ENCODE measurements at places on chromosomes 6 and 20. TPM values are rescaled to one million over a fixed set of nuclear protein-coding genes. Genes with fewer than 3 reads are reported as not detected.
A peak's percentile ranks its signal among the peaks of the same experiment; 100 is the strongest.

GRCh38 chr6:25971187-25971821 lies 8.7 kb downstream of the TRIM38 start:
- peak; percentile 64 for DNase-seq

CPXM1 gene
- total RNA-seq: 47.9 TPM

DNA sequence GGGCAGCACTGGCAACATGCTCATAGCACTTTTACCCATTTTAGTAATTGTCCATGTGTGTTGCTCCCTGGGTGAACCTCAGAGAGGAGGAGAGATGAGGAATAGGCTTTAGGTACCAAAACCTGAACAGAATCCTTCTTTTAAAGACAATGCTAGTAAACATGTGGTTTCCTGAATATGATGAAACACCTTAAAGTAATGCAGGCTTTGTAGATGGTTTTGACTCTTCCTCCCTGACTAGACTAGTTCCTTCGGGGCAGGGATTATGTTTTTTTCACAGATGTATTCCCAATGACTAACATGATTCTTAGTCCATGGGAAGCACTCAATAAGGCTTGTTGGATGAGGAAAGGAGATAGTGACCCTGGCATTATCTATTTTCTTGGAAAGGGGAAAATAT lies 367.6 kb upstream of the JAG1 start:
- DNase-seq: no peak

DNA sequence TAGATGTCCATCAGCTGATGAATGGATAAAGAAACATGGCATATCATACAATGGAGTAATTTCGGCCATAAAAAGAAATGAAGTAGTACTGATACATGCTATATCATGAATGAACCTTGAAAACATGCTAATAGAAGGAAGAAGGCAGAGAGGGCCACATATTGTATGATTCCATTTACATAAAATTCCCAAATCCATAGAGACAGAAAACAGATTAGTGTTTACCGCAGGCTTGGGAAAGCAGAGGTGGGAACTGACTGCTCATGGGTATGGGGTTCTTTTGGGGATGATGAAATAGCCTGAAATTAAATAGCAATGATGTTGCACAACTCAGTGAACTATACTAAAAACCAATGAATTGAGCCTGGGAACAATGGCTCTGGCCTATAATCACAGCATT lies 58.3 kb downstream of the SERAC1 start:
- no peak for DNase-seq

PROKR2 gene
- not detected for total RNA-seq

- no peak for DNase-seq
Observed at GRCh38 chr6:100881707-100882040, 545 bp upstream of the ASCC3 start.

DNA sequence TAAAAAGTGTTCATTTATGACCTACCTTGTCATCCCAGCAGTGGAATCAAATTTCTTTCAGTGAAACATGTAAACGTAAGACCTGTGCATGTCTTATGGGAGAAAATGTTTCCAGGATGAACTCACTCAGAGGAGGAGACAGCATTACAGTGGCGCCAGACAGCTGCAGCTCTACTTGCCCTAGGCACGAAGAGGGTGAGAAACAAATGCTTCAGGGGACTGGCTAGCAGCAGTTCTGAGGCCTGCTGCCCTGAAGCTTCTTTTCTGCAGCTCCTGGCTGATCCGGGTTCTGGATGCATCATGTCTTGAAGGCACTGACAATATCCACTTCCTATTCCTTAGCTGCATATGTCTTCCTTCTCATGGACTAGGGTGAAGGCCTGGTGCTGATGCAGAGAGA lies 120.2 kb downstream of the QRSL1 start:
- DNase-seq: no peak

DNA sequence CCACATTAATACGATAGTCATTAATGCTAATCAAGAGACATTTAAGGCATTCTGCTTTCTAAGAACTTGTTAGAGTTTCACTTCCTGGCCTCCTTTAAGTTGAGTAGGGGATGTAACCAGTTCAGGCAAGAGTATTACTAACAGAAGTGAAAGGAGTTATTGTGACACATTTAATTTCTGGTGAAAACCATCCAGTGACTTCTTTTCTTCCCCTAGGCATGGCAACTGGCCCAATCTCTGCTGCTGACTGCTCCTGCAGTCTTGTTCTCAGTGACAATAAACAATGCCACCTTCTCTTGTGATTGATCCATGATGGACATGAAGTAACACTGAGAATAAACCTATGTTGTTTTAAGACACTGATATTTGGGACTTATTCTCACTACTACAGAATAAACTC lies 130.9 kb upstream of the DEFB112 start:
- DNase-seq: no peak

DNA sequence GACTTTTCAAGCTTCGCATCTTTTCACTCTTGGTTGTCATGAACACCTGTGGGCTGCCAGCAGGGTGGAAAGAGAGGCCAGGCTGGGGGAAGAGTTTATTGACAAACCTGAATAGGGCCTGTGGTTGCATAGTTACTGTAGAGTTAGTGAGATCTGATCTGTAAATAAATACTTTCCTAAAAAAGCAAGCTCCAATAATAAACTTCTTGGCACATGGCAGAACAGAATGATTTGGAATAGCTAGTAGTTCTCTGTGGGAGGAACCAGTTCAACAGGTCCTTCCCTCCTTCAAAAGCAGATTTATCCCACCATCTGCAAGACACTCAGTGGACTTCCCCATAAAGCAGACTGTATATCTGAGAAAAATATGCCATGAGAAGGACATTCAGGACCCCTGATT lies 445.0 kb downstream of the HACE1 start:
- no peak for DNase-seq

NKAPL gene
- total RNA-seq: 0.17 TPM

B3GALT4 gene
- 5.2 TPM for total RNA-seq
